ENCODE measurements at places on chromosomes 6 and 20.

- peak; percentile 73 for DNase-seq
These were observed 8.6 kb upstream of the LBP start for GRCh38 chr20:38337561-38338140.

GRCh38 chr20:52595518-52595917 lies 376.6 kb upstream of the TSHZ2 start:
- DNase-seq, result no peak

- DNase-seq, result no peak
These were observed 13.7 kb downstream of the OR5V1 start for GRCh38 chr6:29354980-29355379.

- DNase-seq, result no peak
These were observed 161.5 kb downstream of the MYLK4 start for GRCh38 chr6:2589171-2589661.

DNA sequence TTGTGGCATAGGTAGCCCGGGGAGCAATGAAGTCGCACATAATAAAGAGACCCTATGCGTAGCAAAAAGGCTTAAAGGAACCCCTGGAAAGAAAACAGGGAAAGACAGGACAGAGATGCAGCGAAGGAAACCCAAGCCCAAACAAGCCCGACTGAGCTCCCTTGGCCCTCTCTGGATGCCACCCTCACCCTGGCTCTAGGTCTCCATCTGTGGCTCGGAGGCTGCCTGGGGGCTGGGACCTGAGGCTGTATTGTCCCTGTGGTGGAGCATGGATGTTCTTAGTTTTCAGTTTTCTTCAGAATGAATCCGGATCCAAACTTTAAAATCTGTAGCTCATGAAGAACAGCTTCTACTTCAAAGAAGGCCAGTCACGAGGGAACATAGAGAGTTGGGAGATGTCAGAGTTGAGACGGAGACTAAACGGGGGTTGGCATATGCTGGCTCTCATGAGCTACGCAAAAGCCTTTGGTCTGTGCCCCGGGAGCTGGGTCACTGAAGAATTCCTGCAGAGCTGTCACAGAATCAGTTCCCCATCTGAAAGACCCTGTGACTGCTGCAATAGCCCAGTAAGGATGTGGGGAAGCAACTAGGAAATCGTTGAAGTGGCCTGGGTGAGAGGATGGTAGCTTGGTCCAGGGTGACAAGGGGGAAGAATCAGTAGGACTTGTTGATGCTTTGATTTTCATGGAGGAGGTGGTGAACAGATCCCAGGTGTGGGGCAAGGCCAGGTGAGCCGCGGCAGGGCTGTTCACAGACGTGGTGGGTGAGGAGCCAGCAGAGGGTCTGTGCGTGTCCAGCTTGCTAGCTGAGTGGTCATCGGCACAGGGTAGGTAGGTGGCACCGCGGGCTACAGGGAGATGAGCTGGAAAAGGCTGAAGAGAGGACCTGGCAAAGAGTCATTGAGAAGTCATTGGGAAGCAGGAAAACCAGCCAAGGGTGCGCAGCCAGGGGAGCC lies 35.2 kb downstream of the SYNDIG1 start:
- no peak for DNase-seq

DNA sequence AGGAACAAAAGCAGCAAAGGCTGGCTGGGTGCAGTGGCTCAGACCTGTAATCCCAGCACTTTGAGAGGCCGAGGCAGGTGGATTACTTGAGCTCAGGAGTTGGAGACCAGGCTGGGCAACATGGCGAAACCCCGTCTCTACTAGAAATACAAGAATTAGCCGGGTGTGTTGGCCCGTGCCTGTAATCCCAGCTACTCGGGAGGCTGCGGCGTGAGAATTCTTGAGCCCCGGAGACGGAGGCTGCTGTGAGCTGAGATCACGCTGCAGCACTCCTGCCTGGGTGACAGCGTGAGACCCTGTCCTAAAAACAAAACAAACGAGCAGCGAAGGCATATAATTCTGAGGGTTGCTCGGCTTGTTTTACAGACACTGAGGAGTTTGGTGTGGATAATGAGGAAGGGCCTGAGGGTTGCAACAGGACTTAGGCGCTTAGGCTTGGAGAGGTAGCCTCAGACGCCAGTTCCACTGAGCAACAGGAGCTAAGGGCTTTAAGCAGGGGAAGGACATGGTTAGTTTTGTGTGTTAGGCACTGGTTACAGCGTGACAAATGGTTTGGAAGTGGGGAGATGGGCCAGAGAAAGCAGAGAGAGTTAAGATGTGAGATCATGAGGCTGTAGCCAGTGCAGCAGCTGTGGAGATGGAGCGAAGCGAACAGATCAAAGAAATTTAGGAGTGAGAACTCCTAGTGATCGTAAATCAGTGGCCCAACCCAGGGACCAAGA lies 1.2 kb downstream of the MYH7B start:
- DNase-seq, result no peak

DNA sequence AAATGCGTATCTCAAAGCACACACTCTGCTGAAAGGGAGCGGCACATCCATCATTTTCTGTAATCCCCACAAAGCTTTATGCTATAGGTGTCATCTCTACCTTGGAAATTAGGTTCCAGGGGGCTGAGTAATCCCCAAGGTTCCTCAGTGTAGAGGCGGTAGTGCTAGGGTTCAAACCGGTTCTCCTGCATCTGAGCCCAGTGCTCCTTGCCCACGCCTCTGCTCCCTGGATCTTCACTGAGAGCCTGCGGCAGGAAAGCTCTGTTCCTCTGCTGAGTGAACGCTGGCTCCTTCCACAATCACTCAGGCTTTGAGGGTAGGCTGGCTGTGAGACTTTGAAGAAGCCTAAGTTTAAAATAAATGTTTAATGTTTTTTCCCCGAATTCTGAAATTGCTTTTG lies 24.9 kb downstream of the SLC22A23 start:
- no peak for DNase-seq

DNA sequence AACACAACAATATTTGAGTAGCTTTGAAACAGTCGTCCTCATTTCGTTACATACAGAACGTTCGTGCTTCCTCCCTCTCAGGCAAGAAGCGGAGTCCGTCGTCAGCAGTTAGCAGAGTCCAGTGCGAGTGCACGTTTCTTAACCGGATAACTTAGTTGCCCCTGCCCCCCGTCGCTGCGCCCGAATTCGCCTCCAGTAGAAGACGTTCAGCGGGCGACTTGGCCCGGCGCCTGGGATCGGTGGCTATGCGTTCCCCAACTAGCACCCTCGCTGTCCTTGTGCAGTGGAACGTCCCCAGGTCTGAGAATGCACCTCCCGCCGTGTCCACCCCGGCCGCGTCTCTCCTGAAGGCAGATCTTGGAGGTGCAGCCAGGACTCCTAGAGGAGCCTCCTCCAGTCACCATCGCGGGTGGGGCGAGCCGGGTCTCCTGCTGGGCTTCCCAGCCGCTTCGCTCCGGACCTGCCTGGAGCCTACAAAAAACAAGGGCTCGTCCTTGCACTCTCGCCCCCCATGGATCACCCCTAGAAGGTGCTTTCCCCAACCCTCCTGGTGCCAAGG lies 910 bp upstream of the PCSK2 start:
- DNase-seq, result no peak

- DNase-seq, result no peak
These were observed 86.4 kb upstream of the PRSS16 start for GRCh38 chr6:27161115-27161514.

DNA sequence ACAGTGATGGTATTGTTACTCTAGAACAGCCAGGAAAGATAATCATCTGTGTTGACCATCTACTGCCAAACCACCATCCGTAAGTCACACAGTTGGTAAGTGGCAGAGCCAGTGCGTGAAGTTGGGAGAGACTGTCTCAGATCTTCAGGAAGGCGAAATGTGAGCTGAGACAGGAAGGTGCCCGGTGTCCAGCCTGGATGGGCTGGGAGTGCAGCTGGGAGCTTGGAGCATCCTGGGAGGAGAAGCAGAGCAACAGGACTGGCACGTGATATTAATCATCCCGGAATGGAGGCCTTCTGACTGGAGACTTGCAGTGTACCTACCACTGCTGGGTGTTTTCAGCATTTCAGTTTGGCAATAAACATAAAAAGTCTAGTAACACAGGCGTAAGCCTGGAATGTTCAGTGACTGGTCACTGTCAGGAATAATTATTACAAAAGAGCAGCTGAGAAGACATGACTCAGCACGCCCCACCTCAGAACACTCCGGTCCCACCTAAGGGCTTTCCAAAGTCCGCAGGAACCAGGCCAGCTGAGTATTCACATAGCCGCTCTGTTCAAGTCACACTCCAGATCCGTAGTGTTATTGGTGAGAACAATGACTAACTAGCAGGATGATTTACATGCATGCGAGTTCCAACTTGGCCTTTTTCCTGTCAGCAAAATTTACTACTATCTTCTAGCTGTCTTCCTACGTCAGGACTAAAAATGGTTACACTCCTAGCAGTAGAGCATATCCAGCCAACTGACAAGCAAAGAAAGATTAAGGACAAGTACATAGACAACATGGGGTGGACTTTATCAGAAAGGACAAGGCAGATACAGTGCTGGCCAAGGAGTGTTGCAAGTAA lies 45.1 kb upstream of the PNRC1 start:
- DNase-seq, result peak; percentile 56

DNA sequence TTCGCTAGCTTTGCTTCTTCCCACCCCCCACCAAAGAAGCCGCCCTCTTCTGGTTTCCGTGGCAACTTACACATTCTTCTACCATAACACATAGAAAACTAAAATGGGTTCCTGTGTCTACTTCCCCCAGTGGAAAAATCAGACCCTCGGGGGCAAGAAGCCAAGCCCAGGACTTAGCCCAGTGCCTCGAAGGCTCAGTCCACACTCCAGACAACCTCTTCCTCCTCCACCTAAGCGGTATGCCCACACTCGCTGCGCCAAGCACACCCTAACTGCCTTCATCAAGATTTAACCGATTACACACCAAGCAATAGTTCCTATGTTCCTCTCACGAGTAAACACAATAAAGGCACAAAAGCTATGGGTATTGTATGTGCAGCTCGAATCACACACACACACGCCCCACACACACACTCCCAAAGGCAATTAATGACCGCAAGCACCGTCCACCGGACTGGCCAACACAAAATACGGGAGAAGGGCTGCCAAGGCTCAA lies 537 bp downstream of the PPIL4 start:
- DNase-seq, result peak; percentile 10

GRCh38 chr6:53513519-53513966 lies 31.4 kb downstream of the GCLC start:
- no peak for DNase-seq

DNA sequence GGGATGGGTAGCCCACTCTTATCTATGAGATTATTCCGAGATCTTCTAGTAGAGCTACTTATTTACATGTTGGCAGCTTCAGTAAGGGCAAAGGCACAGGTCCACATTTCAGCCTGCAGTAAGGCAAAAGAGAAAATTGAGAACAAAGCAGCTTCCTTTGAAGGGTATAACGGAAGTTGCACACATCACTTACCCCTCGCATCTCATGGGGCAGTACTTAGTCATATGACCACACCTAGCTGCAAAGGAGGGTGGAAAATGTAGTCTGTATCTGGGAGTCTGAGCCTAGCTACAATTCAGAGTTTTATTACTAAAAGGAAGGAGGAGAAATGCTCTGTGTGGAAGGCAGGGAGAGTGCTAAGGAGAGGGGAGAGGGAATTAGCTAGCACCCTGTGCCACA lies 29.7 kb downstream of the SPACA1 start:
- DNase-seq, result no peak

GRCh38 chr6:124193132-124193531 lies 389.5 kb downstream of the NKAIN2 start:
- no peak for DNase-seq

- DNase-seq, result no peak
These were observed 109.0 kb downstream of the PSMB1 start for GRCh38 chr6:170444056-170444591.

DNA sequence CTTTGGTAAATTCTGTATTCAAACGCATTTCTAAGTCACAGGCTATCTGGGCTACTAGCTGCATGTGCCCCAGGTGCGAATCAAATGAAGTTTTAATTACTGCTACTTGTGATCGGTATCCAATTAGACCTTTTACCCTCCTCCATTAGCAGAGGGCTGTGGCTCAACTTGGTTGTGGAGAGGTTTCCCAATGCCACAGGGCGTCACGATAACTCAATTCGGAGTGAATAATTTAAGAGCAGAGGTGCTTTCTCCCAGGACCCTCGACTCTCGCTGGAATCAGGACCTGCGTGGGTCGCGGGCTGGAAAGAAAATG lies 640 bp downstream of the SAYSD1 start:
- DNase-seq, result no peak

GRCh38 chr6:158793432-158793831 lies 25.7 kb downstream of the EZR start:
- DNase-seq, result peak; percentile 64

DNA sequence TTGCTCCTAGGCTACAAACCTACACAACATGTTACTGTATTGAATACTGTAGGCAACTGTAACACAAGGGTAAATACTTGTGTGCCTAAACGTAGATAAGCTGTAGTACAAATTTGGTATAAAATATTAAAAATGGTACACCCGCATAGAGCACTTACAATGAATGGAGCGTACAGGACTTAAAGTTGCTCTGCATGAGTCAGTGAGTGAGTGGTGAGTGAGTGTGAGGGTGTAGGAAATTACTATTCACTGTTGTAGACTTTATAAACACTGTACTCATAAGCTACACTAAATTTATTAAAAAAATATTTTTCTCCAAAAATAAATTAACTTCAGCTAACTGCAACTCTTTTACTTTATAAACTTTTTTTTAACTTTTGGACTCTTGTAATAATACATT lies 391.6 kb downstream of the ADGRB3 start:
- no peak for DNase-seq

GRCh38 chr6:100553243-100553642 lies 88.5 kb upstream of the SIM1 start:
- peak; percentile 14 for DNase-seq

- DNase-seq, result no peak
These were observed 83.3 kb downstream of the FOXA2 start for GRCh38 chr20:22501034-22501433.

DNA sequence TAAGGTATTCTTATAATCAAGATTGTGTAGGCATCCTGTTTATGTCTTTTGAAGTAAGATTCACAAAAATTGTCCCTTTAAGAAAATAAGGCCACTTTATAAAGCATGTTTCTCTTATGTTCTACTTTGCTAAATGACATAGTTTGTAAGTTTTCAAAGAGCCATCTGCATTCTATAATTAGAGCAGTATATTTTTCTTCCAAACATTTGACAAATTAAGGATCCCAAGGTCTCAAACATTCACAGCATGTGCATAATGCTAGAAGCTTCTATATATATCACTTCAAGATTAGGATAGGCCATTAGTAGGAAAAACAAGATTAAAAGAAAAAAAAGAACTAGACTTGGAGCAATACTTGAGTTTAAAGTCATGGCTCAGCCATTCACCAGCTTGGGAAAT lies 55.9 kb upstream of the DOK5 start:
- no peak for DNase-seq

DNA sequence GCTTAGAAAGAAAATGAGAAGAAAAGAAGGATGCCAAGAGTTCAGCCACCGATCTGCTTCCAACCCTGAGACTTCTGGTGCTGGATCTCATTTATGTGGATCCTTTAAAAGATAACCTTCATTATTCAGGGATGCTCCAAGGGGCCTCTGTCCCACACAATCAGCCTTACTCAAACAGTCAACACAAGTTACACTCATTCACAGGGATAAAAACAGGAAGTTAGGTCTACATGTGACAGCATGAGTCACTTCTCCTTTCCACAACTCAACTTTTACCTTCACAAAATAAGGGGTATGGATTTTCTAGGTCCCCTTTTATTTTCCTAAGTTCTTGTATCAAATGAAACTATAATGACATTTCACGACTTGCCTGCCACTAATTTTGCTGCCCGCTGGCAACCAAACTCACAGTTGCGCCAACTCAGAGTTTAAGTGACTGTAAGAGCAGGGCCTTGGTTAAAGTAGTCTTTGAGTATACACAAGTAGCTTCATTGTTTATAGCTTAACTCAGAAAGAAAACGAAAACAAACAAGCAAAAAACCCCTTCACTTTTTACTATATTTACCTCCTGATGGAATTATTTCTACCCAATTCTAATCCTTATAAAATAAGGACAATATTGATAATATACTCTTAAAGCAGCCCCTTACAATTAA lies 278.8 kb upstream of the RUNX2 start:
- DNase-seq, result no peak

Data from HuH-7 (cell line).